ENCODE measurements at places on chromosomes 16 and 17. TPM values are rescaled to one million over a fixed set of nuclear protein-coding genes. Genes with fewer than 3 reads are reported as not detected.

- no peaks in the 10 kb centered on the region for H3K36me3 ChIP-seq
- no peaks in the 10 kb centered on the region for H3K27me3 ChIP-seq
- no peak overlapping the region for H3K4me3 ChIP-seq
These were observed 257.6 kb downstream of the CBLN1 start for GRCh38 chr16:49024016-49024415.

GRCh38 chr17:18235743-18236256, 10.4 kb downstream of the LLGL1 start:
- H3K36me3 ChIP-seq, result peaks cover 6% of the 10 kb centered on the region
- H3K27me3 ChIP-seq, result no peaks in the 10 kb centered on the region
- H3K27ac ChIP-seq, result no peak overlapping the region
- H3K4me3 ChIP-seq, result no peak overlapping the region
- H3K4me1 ChIP-seq, result no peaks in the 10 kb centered on the region

DNA sequence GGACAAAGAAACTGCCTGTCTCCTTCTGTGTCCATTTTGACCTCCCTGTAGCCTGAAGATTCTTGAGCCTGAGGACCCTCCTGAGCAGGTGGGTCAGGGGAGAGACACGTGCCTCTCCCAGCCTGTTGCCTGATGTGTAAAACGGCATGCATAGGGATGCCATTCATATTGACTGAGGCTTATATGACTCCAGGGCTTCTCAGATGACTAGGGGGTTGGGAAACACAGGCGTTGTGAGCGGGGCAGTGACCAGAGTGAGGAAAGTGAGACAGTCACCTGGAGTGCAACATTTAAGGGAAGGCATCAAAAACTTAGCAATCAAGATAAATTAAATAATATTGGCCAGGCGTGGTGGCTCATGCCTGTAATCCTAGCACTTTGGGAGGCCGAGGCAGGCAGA, 5.1 kb upstream of the SLC16A5 start:
- no peak overlapping the region for H3K27ac ChIP-seq
- DNase-seq, result no peak
- H3K4me3 ChIP-seq, result no peak overlapping the region
- peaks cover 43% of the 10 kb centered on the region for H3K4me1 ChIP-seq

HCRT gene
- total RNA-seq, result not detected

- H3K27ac ChIP-seq, result no peak overlapping the region
- H3K4me1 ChIP-seq, result peaks cover 12% of the 10 kb centered on the region
- no peak for DNase-seq
- H3K36me3 ChIP-seq, result no peaks in the 10 kb centered on the region
- H3K4me3 ChIP-seq, result no peak overlapping the region
These were observed 4.7 kb downstream of the NOD2 start for GRCh38 chr16:50697881-50698767.

DNA sequence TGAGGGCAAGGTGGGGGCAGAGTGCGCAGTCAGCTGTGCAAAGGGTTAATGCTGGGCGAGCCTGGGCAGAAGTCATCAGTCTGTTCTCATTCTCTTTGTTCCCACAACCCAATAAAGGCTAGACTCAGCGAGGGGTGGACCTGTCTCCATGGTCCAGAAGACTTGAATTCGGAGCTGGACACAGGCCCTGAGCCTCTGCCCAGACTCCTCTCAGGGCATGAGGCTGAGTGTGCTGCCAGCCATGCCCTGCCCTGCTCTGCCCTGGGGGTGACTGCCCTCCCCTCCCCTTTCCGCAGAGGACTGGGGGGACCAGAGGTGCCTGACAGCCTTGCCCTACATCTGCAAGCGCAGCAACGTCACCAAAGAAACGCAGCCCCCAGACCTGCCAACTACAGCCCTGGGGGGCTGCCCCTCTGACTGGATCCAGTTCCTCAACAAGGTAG, 54.5 kb downstream of the MRC2 start:
- no peaks in the 10 kb centered on the region for H3K36me3 ChIP-seq
- DNase-seq, result no peak
- no peaks in the 10 kb centered on the region for H3K27me3 ChIP-seq
- H3K4me3 ChIP-seq, result no peak overlapping the region
- H3K27ac ChIP-seq, result no peak overlapping the region
